ENCODE measurements at places on chromosomes 13 and 19.

DNA sequence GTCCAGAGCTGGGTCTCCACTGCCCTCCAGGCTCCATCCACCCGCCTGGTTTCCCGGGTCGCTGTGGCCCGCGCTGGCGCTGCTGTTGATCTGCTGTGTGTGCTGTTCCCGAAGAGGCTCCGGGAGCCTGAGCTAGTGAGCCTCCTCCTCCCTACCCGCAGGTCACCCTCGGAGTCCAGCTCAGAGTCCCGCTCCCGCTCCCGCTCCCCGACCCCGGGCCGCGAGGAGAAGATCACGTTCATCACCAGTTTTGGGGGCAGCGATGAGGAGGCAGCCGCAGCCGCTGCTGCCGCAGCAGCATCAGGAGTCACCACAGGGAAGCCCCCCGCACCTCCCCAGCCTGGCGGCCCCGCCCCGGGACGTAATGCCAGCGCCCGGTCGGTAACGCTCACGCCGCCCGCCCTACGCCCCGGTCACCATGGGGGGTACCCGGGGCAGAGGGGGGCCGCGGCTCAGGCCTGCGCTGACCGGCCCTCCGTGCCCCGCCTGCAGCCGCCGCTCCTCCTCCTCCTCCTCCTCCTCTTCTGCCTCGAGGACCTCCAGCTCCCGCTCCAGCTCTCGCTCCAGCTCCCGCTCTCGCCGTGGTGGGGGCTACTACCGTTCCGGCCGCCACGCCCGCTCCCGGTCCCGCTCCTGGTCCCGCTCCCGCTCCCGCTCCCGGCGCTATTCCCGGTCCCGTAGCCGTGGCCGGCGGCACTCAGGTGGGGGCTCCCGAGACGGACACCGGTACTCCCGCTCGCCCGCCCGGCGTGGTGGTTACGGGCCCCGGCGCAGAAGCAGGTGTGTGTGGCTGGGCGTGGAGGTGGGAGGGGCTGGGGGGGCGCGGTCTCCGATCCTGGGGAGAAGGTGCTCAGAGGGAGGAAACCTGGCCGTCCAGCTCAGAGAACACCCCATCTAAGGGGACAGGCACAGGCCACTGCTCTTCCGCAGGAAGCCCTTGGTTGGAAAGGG, 12.2 kb downstream of the ZNF296 start:
- no peak overlapping the region for H3K27ac ChIP-seq
- DNase-seq: no peak
- no peak overlapping the region for H3K4me3 ChIP-seq
- no peaks in the 10 kb centered on the region for H3K27me3 ChIP-seq
- peaks cover 11% of the 10 kb centered on the region for H3K36me3 ChIP-seq
- no peaks in the 10 kb centered on the region for H3K4me1 ChIP-seq

GRCh38 chr19:38061294-38061693, 154.3 kb downstream of the SIPA1L3 start:
- H3K4me1 ChIP-seq: peaks cover 31% of the 10 kb centered on the region
- no peak overlapping the region for H3K4me3 ChIP-seq
- no peaks in the 10 kb centered on the region for H3K36me3 ChIP-seq
- H3K27ac ChIP-seq: peak overlapping the region; percentile 85

GRCh38 chr19:7871437-7872305, 2.5 kb downstream of the PRR36 start:
- peak overlapping the region; percentile 95 for H3K27ac ChIP-seq
- peak overlapping the region; percentile 84 for H3K4me3 ChIP-seq
- peaks cover 13% of the 10 kb centered on the region for H3K4me1 ChIP-seq
- peak; percentile 94 for DNase-seq
- peaks cover 4% of the 10 kb centered on the region for H3K36me3 ChIP-seq

DNA sequence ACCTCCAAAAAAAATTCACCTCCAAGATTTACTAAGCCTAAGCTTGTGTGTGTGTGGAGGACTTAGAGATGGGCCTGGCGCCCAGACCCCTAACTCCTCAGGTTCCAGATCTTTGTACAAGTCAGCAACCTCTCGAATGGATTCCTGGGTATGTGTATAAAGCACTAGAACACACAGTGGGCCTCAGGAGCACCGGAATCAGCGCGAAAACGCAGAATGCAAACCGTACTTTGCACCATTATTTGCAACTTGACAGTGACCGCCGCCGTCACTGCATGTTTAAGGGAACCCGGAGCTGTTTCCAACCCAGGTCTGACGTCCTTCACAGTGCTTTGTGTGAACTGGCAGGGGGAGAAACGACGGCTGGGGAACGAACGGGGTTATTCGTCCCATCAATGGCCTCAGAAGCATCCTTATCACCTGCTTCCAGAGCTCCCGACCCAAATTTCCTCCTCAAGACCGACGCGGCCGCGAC, 688 bp downstream of the ZNF606 start:
- H3K27ac ChIP-seq: peak overlapping the region; percentile 88
- H3K27me3 ChIP-seq: no peaks in the 10 kb centered on the region
- peaks cover 79% of the 10 kb centered on the region for H3K36me3 ChIP-seq
- H3K4me1 ChIP-seq: peaks cover 5% of the 10 kb centered on the region
- no peak for DNase-seq

DNA sequence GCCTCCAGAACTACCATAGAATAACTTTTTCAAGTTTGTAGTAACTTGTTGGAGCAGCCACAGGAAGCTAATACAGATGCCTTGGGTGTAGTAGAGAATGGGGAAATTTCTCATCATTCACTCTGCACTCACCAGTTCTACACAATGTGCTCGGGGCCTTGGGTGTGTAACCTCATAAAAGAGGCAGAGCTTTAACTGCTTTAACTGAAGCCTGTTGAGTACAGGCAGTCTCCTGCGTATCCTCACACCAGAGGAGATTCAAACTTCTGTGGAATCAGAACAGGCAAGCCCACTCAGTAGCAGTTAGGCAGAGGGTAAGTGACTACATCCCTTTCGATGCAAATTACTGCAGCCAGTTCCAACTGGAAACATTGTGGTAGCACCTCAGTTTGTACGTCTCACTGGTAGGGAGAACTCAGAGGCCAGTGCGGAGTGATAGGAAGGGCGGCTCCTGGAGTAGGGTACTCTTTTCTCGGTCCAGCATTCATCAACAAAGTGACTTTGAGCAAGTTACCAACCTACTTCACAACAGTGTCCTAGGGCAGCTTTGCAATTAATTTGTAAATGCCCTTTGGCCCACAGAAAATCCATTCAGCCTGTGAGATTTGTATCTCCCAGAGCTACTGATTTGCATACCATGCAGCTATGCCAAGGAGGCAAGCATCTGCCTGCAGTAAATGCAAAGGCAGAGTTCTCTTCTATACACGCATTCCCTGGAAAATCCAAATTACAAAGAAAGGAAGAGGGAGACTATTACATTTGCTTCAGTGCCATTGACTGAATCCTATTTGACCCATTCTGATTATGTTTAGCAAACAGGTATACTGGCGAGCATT, 904.3 kb downstream of the DIAPH3 start:
- no peak overlapping the region for H3K27ac ChIP-seq
- DNase-seq: no peak
- H3K27me3 ChIP-seq: no peaks in the 10 kb centered on the region

- H3K36me3 ChIP-seq: peaks cover 8% of the 10 kb centered on the region
- DNase-seq: no peak
- H3K27me3 ChIP-seq: no peaks in the 10 kb centered on the region
- H3K4me3 ChIP-seq: no peak overlapping the region
- H3K4me1 ChIP-seq: no peaks in the 10 kb centered on the region
- no peak overlapping the region for H3K27ac ChIP-seq
Measured at GRCh38 chr13:26406791-26407190, 150.7 kb upstream of the WASF3 start.

DNA sequence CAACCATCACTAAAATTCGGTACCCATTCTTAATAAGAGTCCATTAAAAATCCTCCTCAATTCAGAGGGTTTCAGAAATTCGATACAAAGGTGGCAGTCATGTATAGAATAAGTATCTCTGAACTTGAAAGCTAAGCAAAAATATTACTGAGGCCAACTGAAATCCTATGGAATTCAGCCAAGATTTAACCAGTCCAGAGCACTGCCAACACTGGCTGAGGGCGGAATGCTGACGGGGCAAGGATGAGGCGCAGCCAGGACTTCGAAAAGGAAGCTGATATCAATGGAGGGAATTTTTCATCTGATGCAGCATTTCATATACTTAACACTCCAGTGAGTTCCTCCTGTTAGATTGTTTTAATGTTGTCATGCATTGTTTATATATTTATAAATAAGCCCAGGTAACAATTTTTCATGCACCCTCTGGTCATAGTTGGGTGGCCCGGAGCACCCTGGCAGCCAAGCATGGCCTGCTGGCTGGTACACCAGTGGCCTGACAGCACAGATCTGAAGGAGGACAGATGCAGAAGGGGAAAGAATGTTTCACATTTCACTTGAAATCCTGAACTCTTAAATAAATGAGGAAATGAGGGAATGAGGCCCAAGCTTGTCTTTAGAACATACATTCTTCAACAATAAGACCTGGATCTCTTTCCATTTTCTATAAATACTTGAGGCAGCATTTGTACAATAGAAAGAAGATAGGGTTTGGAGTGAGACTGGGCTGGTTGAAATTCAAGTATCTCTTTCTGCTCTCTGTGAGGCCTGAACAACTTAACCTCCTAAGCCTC, 41.5 kb downstream of the WDFY2 start:
- no peak for DNase-seq
- no peak overlapping the region for H3K4me3 ChIP-seq
- H3K4me1 ChIP-seq: peaks cover 45% of the 10 kb centered on the region
- H3K36me3 ChIP-seq: no peaks in the 10 kb centered on the region
- no peaks in the 10 kb centered on the region for H3K27me3 ChIP-seq
- no peak overlapping the region for H3K27ac ChIP-seq

DNA sequence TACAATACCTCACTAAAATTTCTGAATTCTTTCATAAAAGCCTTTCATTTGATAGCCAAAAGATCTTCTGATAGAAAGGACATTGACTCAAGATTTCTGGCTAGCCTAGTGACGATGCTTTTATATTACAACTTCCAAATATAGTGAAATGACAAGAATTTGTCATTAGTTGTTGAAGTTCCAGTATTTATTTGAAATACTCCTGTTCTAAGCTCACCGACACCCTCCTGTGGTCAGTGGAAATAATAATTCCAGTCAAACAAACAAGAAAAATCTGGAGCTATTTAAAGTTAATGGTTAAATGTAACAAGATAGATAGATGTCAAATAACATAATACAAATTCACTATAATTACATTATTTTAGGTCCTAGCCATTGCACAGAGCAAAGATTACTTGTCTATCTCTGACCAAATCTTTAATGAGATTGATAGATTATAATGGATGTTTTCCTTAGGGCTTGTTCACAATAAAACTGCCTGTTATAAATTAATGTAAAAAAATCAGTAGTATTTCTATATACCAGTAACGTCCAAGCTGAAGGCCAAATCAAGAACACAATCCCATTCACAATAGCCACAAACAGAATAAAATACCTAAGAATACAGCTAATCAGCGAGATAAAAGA, 195.5 kb downstream of the RGCC start:
- no peak for DNase-seq
- no peaks in the 10 kb centered on the region for H3K27me3 ChIP-seq
- no peak overlapping the region for H3K27ac ChIP-seq

GRCh38 chr19:51477344-51477743, 995 bp upstream of the CEACAM18 start:
- no peaks in the 10 kb centered on the region for H3K36me3 ChIP-seq
- H3K27me3 ChIP-seq: peaks cover 19% of the 10 kb centered on the region
- no peaks in the 10 kb centered on the region for H3K4me1 ChIP-seq
- no peak overlapping the region for H3K27ac ChIP-seq
- DNase-seq: no peak

DNA sequence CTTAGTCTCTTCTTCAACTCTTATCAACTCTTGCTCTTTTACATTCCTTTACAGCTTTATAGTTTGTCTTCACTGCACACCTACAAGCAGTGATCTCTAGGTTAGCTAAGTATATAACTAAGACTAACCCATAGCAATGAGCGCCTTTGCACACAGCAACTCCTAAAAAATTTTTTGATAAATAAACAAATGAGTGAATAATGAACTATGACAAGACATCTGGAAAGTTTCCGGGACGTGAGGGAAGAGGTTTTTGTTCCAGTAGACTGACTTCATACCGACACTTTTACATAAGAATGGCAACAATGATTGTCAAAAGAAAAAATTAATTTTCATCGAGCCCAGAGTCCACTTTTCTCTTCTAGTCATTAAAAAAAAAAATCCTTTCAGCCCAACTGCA, 98.3 kb downstream of the ELF1 start:
- H3K4me1 ChIP-seq: peaks cover 17% of the 10 kb centered on the region
- peak overlapping the region; percentile 97 for H3K4me3 ChIP-seq
- no peaks in the 10 kb centered on the region for H3K27me3 ChIP-seq
